ENCODE measurements at places on chromosomes 1 and 21. TPM values are rescaled to one million over a fixed set of nuclear protein-coding genes. Genes with fewer than 3 reads are reported as not detected.
A peak's percentile ranks its signal among the peaks of the same experiment; 100 is the strongest.

DNA sequence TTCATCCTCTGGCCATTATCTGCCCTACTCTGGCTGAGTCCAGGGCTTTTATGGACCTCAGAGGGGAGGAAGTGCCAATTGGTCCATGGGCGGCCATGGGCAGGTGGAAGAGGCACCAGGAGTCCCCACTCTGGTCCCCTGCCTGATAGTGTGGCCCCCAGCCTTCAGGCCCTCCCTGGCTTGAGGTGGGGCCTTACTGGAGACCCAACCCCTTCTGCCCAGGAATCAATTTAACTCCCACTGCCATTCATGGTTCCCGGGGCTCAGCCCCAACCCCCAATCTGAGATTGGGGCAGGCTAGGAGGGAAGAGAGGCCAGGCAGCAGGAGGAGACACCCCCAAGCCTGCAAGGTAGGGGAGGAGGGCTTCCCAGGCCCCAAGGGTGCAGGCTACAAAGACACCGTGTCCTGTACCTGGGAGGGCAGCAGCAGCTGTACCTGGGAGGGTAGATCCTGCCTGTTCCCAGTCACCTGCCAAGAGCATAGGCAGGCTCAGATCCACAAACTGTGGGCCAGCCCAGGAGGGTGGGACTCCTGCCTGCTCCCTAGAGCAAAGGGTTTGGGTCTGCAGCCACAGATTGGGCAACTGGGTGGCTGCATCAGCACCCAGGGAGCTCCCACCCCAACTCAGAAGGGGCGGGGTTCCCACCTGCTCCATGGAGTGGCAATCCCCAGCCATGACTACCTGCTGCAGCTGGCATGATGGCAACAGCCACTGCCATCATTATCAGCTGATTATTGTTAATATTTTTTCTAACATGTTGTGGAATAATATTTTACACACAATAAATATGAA lies 1044.1 kb upstream of the B3GALT2 start:
- no peaks in the 10 kb centered on the region for H3K36me3 ChIP-seq
- no peak overlapping the region for H3K27ac ChIP-seq
- DNase-seq: no peak
- no peak overlapping the region for H3K4me3 ChIP-seq
- no peaks in the 10 kb centered on the region for H3K27me3 ChIP-seq
- H3K4me1 ChIP-seq: no peaks in the 10 kb centered on the region

DNA sequence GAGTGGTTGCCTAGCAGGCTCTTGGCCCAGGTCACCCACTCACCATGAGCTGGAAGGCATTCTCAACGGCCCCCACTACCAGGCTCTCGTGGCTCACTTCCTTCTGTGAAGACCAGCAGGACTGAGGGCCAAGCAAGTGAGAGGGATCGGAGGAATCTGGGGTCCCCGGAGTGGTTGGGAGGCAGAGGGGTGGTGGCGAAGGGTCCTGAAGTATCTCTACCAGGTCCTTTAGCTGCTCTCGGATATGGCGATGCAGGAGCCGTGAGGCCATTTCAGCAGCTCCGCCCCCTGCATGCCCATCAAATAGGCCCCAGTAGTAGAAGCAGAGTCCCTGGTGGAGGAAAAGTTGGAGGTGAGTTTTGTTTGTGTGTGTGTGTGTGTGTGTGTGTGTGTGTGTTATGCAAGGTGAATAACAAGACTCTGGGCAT lies 2.4 kb downstream of the PPM1J start:
- H3K27me3 ChIP-seq: no peaks in the 10 kb centered on the region
- DNase-seq: no peak
- no peaks in the 10 kb centered on the region for H3K36me3 ChIP-seq
- H3K27ac ChIP-seq: no peak overlapping the region
- H3K4me1 ChIP-seq: peaks cover 30% of the 10 kb centered on the region
- no peak overlapping the region for H3K4me3 ChIP-seq

DNA sequence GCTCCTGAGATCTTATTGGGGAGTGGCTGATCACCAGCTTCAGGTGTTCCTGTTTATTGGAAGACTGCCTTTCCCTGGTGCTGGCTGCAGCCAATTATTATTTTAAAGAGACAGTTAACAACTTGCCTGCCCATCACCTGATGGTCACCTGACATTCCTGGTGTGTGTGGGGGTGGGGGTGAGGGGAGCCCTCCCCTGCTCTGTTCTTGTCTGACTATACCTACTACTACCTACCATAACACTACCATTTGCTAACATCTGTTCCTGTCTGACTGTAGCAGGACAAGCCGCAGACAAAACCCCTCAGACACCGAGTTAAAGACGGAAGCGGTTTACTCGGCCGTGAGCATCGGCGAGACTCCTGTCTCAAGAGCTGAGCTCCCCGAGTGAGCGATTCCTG lies 54.9 kb upstream of the NBPF3 start:
- H3K27me3 ChIP-seq: peaks cover 5% of the 10 kb centered on the region
- H3K4me1 ChIP-seq: peaks cover 22% of the 10 kb centered on the region
- no peak for DNase-seq
- H3K27ac ChIP-seq: no peak overlapping the region
- H3K4me3 ChIP-seq: no peak overlapping the region

DNA sequence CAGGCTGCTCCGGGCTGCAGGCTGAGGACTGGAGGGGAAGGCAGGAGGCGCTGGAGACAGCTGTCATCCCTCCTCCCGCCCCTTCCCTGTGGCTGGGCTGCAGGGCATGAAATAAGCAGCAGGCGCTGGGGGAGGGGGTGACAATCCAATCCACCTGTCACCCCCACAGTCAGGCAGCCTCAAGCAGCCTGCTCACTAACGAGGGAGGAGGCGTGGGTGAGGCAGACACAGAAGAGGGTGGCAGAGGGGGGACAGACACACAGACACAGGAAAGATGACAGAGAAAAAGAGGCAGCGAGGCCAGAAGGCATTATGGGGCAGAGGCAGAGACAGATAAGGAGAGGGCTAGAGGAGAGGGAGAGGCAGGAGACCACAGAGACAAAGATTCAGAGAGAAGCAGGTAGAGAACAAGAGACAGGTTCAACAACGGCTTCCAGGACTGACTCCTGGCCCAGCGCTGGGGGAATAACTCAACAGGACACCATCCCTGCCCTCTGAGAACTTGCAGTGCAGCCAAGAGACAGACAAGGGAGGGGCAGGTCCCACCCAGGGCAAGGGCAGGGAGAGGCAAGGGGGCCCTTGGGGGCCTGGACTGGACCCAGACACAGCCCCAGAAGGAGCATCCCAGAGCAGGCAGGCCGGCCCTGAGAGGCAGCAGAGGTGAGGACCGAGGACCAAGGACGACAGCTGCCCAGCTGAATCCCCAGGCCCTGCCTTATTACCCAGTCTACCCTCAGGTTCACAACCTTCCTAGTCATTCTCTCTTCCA lies 11.2 kb downstream of the MEF2D start:
- peaks cover 3% of the 10 kb centered on the region for H3K36me3 ChIP-seq
- peaks cover 85% of the 10 kb centered on the region for H3K4me1 ChIP-seq
- peak overlapping the region; percentile 64 for H3K27ac ChIP-seq
- no peak for DNase-seq

- peak overlapping the region; percentile 82 for H3K4me3 ChIP-seq
- peak overlapping the region; percentile 100 for H3K27ac ChIP-seq
- no peaks in the 10 kb centered on the region for H3K36me3 ChIP-seq
- H3K4me1 ChIP-seq: peaks cover 66% of the 10 kb centered on the region
Measured at GRCh38 chr1:228164561-228165371, 838 bp upstream of the IBA57 start.

DNA sequence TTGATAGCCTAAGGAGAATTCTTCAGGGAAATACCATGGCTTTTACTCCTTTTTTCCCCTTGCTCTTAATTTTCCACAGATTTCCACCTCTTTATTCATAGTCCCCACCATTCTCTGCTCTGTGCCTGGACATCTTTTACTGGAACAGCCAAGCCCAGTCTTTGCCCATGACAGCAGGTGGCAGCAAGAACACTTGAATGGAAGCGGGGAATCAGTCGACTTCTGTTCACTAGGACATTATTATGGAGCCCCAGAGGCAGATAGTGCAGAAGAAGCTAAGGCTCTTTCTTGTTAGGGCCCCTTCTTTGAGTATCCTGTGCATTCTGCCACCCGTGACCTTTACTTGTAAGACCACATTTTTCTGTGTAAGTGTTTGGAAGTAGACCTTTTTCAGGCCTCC lies 6.3 kb downstream of the OR14I1 start:
- H3K27ac ChIP-seq: no peak overlapping the region
- no peaks in the 10 kb centered on the region for H3K4me1 ChIP-seq
- DNase-seq: no peak
- H3K4me3 ChIP-seq: no peak overlapping the region

DNA sequence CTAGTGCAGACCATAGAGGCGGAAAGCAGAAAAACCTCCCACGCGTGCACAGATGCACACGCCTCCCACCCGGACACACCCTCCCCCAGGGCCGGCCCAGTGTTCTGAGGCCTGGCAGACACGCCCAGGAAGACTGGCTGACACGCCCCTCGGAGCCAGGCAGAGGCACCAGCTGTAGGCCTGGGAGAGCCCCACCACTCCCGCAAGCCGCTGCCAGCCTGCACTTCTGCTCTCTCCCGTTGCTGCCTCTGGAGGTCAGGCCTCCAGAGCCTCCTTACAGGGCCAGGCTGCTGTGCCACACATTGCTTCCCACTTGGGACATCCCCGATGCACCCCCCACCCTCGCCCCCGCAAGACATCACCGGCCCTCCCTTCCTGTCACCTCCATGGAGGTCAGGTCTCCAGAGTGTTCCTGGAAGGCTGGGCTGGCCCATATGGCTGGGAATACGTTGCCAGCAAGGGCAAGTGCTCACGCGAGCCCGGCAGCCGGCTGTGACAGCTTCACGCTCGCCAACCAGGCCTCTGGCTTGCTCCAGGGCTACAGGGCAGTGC lies 40.4 kb downstream of the CASZ1 start:
- DNase-seq: no peak
- H3K27ac ChIP-seq: peak overlapping the region; percentile 81
- peaks cover 18% of the 10 kb centered on the region for H3K36me3 ChIP-seq
- H3K4me3 ChIP-seq: no peak overlapping the region

DNA sequence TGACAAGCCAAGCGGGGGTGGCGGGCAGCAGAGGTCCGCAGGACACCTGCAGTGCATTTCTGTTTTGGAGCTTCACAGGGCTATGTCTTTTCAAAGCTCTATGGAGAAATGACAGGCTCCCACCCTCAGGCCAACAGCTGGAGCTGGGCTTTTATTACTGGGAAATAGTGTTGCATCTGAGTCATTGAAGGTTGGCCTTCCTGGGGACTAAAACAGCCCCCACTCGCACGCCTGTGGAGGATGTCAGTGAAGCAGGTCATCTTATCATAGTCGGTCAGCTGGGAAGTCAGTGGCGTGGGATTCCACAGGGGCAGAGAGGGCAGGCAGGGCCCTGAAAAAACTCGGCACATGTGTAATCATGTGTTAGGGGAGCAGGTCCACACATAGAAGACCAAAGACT lies 55.3 kb downstream of the NTPCR start:
- no peaks in the 10 kb centered on the region for H3K27me3 ChIP-seq
- no peak overlapping the region for H3K4me3 ChIP-seq
- peaks cover 2% of the 10 kb centered on the region for H3K36me3 ChIP-seq
- H3K27ac ChIP-seq: no peak overlapping the region
- no peaks in the 10 kb centered on the region for H3K4me1 ChIP-seq

DNA sequence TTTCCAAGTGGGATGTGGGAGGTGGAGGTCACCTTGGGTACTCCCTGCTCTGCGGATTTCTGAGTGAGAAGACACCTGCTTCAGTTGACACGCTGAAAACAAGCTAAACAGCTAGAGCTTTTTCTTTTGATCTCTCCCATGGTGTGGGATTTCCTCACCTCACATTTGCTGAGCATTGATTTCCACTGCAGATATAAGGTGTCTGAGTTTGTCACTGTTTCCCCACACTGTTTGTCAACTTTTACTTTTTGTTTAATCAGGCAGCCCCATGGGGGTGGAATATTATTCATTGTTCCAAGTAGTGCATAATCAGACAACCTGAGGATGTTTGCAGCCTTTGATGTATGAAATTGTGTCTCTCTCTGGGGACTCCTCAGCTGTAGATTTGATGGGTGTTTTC lies 49.5 kb downstream of the FASLG start:
- DNase-seq: no peak
- H3K4me3 ChIP-seq: no peak overlapping the region
- H3K4me1 ChIP-seq: no peaks in the 10 kb centered on the region
- H3K36me3 ChIP-seq: no peaks in the 10 kb centered on the region

DNA sequence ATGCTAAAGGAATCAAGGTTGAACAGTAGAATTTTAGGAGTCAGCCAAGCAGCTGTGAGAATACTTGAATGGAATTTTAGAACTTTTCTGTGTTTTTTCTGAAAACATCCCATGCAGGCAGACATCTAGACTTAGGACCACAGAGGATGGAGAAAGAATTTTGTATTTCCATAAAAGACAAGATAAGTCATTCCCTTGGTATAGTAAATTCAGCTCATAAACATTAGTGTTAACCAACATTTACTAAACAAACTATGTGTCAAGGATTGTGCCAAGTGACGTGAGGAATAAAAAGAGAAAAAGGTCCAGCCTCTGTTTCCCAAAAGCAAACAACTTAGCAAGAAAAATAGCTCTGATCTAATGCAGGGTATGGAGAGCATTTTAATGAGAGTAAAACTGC lies 210.2 kb upstream of the NR5A2 start:
- no peaks in the 10 kb centered on the region for H3K27me3 ChIP-seq
- no peak overlapping the region for H3K27ac ChIP-seq
- H3K36me3 ChIP-seq: no peaks in the 10 kb centered on the region
- no peak for DNase-seq
- no peak overlapping the region for H3K4me3 ChIP-seq
- H3K4me1 ChIP-seq: no peaks in the 10 kb centered on the region

DNA sequence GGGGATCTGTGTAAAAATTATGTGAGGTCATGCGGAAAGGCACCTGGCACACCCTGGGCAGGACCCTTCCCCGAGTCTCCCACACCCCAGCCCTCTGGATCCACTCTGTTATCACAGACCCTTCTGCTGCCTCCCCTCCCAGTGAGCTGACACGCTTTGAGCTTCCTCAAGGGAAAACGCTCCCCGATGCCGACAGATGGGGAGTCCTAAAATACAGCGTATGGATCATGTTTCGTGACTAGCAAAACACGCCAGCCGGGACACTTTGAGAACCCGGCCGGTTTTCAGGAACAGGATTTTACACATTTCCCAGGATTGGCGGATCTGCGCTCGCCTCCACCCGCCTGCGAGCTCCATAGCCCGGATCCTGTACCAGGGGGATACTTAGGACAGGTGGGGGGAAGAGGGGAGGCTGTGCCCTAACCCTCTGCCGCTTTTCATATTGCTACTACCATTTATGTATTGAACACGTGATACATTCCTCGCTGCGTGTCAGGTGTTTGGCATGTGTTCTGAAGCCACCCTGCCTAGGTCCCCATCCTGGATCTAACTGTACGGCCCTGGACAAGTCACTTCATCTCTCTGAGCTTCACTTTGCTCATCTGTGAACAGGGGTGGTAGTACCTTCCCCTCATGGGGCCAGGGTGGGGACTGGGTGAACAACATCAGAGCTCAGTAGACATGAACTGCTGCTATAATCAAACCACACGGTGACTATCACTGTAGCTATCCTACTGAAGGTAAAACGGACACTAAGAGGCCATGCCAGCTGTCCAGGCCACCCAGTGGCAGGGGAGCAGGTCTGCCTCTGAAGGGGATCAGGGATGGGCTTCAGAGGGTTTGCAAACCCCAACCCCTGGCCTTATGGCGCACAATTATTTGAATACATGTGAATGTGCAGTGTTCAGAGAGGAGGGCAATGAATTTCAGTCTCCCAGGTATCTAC lies 63.2 kb downstream of the SSBP3 start:
- no peak overlapping the region for H3K4me3 ChIP-seq
- H3K36me3 ChIP-seq: peaks cover 2% of the 10 kb centered on the region
- H3K27me3 ChIP-seq: no peaks in the 10 kb centered on the region
- peaks cover 19% of the 10 kb centered on the region for H3K4me1 ChIP-seq

GRCh38 chr1:56477164-56478111 lies 101.9 kb downstream of the PLPP3 start:
- DNase-seq: peak; percentile 69
- peak overlapping the region; percentile 59 for H3K4me3 ChIP-seq
- H3K27me3 ChIP-seq: no peaks in the 10 kb centered on the region
- peaks cover 31% of the 10 kb centered on the region for H3K4me1 ChIP-seq
- no peaks in the 10 kb centered on the region for H3K36me3 ChIP-seq

The RNU1-3 gene
- under 0.01 TPM for total RNA-seq

The S100A10 gene
- 176 TPM for total RNA-seq
